ENCODE measurements at places on chromosomes 4 and X.

DNA sequence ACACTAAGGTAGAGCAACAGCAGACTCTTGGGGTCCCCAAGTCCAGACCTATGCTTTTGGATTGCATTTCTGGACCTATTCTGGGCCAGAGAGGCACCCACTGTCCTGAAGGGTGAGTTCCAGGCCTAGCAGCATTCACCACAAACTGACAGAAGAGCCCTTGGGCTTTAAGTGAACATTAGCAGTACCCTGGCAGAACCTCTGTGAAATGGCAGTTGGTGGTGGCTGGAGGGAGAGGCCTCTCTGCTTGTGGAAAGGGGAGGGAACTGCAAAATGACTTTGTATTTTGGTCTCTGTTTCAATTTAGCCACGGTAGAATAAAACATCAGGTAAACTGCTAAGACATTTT lies 1211.9 kb downstream of the PCDH18 start:
- no peak for DNase-seq

- DNase-seq, result no peak
Measured at GRCh38 chr4:148431401-148431800, 10.8 kb downstream of the NR3C2 start.

GRCh38 chrX:19875050-19875431 lies 12.4 kb downstream of the SH3KBP1 start:
- DNase-seq, result peak; percentile 40

DNA sequence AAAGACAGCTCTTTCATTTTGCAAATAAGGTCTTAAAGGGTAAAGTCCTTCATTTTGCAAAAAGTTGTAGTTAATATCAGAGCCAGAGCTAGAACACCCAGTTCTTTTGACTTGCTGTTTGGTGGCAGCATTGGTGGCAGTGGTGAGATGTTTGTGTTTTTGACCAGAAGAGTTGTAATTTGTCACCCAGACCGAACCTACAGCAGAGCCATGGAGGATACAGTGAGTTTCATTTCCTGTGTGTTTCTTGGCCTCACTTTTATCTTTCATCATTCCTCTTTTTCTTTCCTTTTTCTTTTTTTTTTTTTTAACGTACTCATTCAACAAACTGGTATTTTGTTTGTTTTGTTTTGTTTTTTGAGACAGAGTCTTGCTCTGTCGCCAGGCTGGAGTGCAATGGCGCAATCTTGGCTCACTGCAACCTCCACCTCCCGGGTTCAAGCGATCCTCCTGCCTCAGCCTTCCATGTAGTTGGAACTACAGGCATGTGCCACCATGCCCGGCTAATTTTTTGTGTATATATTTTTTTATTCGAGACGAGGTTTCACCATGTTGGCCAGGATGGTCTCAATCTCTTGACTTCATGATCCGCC lies 116.4 kb downstream of the AFF1 start:
- no peak for DNase-seq

GRCh38 chrX:122666601-122667000 lies 517.5 kb upstream of the GRIA3 start:
- no peak for DNase-seq

GRCh38 chr4:168765322-168765721 lies 244.7 kb downstream of the CBR4 start:
- DNase-seq, result no peak

GRCh38 chrX:96147681-96148080 lies 537.0 kb upstream of the DIAPH2 start:
- no peak for DNase-seq
